ENCODE measurements at places on chromosomes 4 and X.

DNA sequence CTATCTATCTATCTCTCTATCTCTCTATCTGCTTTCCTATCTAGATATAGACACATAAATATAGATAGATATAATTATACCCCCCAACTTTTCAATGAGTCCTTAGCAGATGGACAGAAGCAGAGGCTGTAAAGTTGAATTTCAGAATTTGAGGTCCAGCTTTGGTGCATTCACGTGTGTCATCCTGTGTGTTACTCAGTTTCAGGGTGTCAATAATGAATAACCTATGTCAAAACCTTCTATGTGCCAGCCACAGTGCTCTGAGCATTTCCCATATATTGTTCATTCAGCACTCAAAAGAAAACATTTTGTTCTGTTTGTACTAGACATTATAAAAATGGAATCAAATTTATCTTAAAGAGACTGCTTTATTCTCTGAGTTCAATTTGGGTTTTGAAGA is 310.0 kb downstream of the ARHGAP24 start:
- DNase-seq, result no peak

- DNase-seq, result no peak
These were observed 107.9 kb downstream of the PALLD start for GRCh38 chr4:168604496-168605373.

- no peak for DNase-seq
These were observed 44.1 kb upstream of the SH3RF1 start for GRCh38 chr4:169314906-169315305.

- DNase-seq, result no peak
These were observed 555.7 kb downstream of the PCDH7 start for GRCh38 chr4:31275906-31276305.

- no peak for DNase-seq
These were observed 120.4 kb downstream of the SORCS2 start for GRCh38 chr4:7312691-7313090.

GRCh38 chr4:958314-958665 is 15.1 kb downstream of the DGKQ start:
- DNase-seq, result no peak

- DNase-seq, result no peak
These were observed 3.1 kb downstream of the NKX1-1 start for GRCh38 chr4:1403177-1403583.

DNA sequence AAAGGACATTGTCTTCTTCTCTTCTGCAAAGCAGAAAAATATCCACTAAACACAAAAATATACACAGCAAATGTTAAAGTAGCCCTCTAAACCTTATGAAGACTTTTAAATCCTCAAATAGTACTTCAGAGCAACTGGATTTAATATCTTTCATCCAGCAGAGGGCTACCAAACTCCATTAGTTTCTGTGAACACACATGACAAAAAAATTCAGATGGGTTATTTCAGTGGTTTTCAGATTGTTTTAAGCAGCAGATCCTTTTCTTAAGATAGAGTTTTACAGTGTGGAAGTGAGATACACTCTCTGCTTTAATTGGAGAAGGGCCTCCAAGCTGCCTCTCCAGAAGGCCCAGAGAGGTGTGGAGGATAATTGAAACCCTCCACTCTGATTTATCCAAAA is 56.7 kb downstream of the ANK2 start:
- DNase-seq, result no peak

DNA sequence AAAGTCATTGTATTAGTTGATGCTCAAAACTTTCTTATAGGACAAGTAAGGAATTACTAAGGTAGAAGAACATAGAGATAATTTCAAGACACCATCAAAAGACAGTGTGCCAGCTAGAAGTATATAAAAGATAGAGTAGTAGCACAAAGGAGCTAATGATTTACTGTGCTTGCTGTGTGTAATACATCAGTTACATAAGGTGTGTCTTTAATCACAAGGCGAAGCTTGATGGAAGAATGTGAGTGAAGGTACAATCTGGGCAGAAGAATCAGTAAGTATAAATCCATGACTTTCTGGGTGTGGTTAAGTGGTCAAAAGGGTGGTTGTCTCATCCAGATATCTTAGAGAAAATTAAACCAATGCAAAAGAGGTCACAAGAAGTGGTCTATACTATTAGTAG is 95.1 kb upstream of the BOD1L1 start:
- no peak for DNase-seq

- no peak for DNase-seq
These were observed 278.3 kb downstream of the PCDH18 start for GRCh38 chr4:137253949-137254348.

DNA sequence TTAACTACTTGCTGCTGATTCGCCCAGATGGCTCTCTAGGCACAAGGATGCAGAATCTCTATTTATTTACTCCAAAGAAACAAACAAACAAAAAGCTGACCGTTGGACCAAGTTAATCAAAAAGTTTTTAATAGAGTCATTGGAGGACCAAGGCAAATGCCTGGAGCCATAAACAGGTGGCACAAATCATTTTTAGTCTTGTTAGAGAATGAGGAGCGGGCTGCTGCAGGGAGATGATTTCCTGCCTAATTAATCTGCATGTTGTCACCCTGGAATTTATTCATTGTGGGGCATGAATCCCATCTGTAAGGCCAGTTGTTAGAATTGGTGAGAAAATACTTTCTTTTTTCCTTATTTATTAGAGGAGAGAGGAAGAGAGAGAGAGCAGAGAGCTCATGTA is 147.4 kb upstream of the GATB start:
- DNase-seq, result no peak

DNA sequence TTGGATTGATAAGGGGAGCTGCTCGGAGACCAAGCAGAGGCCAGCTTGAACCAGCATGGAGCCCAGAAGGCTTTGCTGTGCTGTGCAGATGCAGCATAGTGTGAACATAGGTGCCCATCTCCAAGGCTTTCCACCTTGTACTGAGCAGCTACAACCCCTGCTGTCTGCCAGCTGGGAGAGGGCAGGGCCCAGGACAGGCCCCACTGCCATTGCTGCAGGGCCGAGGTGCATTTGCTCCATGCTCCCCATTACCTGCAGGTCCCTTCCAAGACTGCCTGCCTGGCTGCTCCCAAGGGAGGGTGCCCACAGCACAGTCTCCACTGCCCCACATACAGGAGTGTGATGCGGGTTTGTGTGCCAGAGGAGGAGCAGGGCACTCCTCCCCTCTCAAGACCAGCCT is 1016.0 kb upstream of the INTU start:
- DNase-seq, result no peak

DNA sequence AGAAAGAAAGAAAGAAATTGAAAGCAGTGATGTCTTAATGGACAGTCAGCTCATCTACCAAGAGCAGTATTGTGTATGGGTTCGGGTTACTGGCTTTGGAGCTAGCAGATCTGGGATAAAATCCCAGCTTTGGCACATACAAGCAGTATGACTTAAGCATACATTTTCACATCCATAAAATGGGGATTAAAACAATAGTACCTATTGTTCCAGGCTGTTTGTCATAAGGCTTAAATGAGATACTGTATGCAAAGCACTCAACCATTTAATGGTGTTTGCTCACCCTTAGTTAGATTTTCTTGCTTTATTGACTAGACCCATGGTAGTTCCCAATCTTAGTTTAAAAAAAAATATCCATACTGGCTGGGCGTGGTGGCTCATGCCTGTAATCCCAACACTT is 7.8 kb upstream of the TMEM164 start:
- no peak for DNase-seq

All from activated naive CD4-positive, alpha-beta T cell (primary cell).